ENCODE measurements at places on chromosomes 6 and 20.

DNA sequence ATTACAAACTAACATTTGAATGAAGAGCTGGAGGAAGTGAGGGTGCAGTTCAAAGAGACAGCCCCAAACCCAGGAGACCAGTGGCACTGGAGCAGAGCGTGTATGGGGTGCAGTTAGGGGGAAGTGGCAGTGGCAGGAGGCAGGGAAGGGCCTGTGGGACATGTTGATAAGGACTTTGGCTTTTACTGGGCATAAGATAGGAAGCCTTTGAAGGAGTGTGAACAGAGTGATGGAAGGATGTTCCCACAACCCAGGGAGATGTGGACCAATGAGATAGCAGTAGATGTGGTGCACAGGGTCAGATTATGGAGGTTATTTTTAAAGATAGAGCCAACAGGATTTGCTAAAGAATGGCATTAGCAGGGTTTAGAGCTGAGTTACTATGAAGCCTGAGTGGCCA lies 56.4 kb downstream of the AIG1 start:
- DNase-seq, result no peak

DNA sequence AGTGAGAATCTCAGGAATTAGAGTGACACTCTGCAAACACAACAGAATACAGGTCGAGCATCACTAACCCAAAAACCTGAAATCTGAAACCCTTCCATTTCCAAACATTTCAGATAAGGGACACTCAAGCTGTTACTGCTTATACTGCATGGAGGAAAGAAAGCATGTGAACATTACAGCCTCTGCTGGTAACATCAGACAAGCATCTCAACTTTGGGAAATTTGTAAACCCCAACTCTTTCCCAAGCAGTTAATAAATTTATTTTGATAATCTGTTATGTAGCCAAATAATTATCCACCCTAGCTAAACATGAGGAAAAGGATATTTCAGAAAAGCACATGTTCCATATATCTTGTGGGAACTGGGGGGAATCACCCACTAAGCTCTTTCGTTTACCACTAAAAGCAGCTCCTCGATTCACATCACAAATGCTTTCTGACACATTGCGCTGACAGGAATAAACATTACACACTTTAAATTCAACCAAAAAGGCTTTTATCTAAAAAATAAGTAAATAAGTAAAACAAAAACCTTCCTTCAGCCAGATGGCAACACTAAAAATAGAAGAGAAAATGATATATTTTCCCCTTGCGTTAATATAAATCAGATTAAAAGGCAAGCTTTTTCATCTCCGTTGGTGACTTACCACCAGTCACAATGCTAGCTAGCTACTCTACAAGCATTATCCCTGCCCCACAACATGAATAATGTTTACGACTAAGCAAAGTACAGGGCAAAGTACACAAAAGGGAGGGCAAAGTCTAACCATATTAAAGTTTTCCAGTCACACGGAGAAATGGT lies 120.8 kb downstream of the MAP7 start:
- DNase-seq, result no peak

GRCh38 chr6:15864038-15864707 lies 201.3 kb upstream of the DTNBP1 start:
- no peak for DNase-seq

GRCh38 chr20:21125849-21126580 lies at the start of gene KIZ:
KIZ (plus strand) TSS chr20:21126082; CDS start chr20:21126116, 34 bp downstream.
- peak; percentile 100 for DNase-seq

GRCh38 chr20:41619360-41620100 lies 1.4 kb upstream of the CHD6 start:
- peak; percentile 7 for DNase-seq

- DNase-seq, result no peak
Observed at GRCh38 chr20:18190338-18191233, 52.9 kb downstream of the KAT14 start.

- no peak for DNase-seq
Observed at GRCh38 chr6:108465098-108465495, 95.6 kb upstream of the FOXO3 start.

GRCh38 chr20:9743871-9744270 lies 95.0 kb downstream of the PAK5 start:
- no peak for DNase-seq

- DNase-seq, result no peak
Observed at GRCh38 chr6:129865013-129865412, 3.9 kb upstream of the TMEM244 start.

GRCh38 chr20:60117065-60117464 lies 158.8 kb downstream of the CDH26 start:
- DNase-seq, result no peak

GRCh38 chr6:6811128-6812009 lies 222.8 kb downstream of the LY86 start:
- peak; percentile 27 for DNase-seq

- no peak for DNase-seq
Observed at GRCh38 chr20:9112541-9113515, 43.9 kb downstream of the PLCB4 start.
